ENCODE measurements at places on chromosomes 4 and X.

DNA sequence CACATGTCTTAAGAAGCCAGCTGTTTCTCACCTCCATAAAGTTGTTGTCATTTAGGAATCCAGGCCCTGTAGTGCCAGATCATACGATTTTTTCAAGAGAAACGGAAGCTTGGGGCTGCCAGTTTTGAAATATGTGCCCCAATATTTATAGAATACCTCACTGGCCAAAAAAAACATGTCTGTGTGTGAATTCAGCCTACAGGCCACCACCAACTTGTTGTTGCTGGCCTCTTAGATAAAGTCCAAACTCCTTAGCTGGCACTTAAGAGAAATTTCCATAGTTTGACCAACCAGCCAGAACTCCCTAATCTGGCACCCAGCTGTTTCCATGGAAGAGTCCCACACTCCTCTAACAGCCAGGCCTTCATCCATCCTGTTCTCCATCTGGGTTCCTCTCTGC lies 74.1 kb downstream of the WDR19 start:
- DNase-seq, result peak; percentile 46

DNA sequence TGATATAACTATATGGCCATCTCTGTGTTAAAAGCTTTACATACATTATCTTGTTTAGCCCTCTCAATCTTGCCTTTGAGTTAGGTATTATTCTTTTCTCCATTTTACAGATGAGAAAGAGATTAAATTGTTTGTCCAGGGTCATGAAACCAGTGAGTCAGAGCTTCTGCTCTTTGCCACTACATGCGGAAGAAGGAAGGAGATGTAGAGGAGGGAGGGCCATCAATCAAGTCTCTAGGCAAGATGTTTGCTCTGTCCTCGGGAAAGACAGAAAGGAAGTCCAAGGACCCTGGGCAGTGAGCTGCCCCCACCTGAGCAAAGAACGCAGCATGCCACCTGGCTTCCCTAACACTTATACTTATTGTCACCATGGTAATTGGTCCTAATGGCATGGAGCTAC lies 133.7 kb upstream of the IL1RAPL2 start:
- DNase-seq, result no peak

- no peak for DNase-seq
Measured at GRCh38 chr4:7503559-7504249, 69.0 kb upstream of the PSAPL1 start.

DNA sequence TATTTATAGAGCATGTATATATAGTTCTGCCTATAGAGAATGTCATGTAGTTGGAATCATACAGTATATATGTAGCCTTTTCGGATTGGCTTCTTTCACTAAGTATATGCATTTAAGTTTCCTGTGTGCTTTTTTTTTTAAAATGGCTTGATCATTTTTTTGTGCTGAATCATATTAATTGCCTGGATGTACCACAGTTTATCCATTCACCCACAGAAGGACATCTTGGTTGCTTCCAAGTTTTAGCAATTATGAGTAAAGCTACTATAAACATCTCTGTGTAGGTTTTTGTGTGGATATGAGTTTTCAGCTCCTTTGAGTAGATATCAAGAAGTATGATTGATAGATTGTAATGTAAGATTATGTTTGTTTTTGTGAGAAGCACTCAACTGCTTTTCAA lies 23.8 kb downstream of the PTTG2 start:
- no peak for DNase-seq

DNA sequence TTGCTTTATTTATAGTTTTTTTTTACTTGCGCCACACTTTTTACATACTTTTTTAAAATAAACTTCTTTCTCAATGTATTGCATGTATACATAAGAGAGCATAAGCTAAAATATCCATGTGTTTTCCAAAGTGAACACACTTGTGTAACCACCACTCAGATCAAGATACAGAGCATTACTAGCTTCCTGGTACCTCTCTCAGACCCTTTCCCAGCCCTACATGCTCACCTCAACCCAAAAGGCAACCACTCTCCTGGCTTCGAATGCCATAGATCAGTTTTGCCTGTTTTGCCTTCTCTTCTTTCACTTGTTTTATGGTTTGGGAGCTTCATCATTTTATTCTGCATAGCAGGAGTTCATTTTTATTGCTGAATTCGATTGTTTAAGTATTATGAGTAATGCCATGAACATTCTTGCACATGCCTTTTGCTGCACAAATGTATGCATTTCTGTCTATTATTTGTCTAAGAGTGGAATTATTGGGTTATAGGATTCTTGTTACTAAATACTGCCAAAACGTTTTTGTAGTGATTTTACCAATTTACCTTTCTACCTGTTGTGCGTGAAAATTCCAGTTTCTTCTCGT lies 45.9 kb upstream of the NUDT6 start:
- no peak for DNase-seq

- no peak for DNase-seq
Measured at GRCh38 chr4:31107362-31107761, 387.2 kb downstream of the PCDH7 start.

DNA sequence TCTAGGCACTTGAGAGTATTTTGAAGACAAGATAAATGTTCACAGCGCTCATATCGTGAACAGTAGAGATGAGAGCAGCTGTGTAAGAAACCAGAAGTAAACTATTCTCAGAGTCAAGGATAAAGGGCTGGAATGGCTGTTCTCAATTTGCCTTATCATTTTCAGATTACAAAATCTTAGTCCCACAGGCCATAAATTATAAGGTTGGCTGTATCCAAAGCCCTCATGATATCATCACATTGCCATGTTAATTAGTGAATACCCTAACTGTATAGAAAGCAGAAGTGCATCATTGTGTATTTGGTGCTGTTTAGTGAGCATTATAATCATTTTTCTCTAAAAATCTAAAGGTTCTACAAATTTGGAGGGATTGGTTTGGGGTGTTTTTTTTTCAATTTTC lies 168.9 kb upstream of the EDNRA start:
- no peak for DNase-seq

- DNase-seq, result no peak
Measured at GRCh38 chr4:24547979-24548378, 36.4 kb downstream of the DHX15 start.

- DNase-seq, result no peak
Measured at GRCh38 chr4:88928852-88929251, 128.1 kb downstream of the FAM13A start.

- DNase-seq, result no peak
Measured at GRCh38 chr4:20723019-20723418, 22.8 kb downstream of the PACRGL start.

- DNase-seq, result no peak
Measured at GRCh38 chr4:147090486-147090885, 144.8 kb upstream of the TTC29 start.

DNA sequence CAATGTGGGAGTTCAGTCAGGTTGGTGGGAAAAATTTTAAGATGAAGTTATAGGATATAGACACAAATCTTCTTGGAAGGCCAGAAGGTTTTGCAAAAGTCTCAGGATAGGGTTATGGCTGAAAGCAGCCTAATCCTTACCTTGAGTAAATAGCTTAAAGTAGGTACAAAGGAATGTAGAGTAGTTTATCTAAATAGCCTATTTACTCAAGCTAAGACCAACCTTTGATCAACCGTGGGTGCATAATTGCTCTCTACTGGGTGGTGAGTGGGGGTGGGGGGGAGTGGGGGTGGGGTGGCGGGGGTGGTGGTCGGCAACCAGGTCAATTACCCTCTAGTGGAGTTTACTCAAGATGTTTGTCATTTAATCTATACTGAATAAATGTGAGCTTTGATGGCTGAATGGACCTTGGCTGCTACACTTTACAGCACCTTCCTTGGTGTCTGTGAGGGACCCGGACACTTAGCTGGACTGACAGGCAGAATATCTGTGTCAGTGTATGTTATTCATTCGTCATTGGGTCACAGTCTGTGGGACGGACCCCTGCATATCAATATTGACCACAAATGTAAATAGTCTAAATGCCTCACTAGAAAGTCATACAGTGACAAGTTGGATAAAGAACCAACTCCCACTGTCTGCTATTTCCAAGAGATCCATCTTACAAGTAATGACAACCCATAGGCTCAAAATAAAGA lies 545.7 kb upstream of the PABPC4L start:
- DNase-seq, result no peak

- peak; percentile 27 for DNase-seq
Measured at GRCh38 chr4:25223802-25224375, 9.9 kb upstream of the PI4K2B start.

GRCh38 chr4:138263247-138263816 lies 21.2 kb upstream of the SLC7A11 start:
- DNase-seq, result no peak

- no peak for DNase-seq
Measured at GRCh38 chr4:121448231-121448630, 67.4 kb upstream of the QRFPR start.

GRCh38 chr4:159425737-159426305 lies 322.9 kb downstream of the RAPGEF2 start:
- no peak for DNase-seq

- no peak for DNase-seq
Measured at GRCh38 chr4:14671146-14671545, 331.1 kb upstream of the CPEB2 start.

GRCh38 chr4:65416891-65417290 lies 253.4 kb downstream of the EPHA5 start:
- DNase-seq, result peak; percentile 4

DNA sequence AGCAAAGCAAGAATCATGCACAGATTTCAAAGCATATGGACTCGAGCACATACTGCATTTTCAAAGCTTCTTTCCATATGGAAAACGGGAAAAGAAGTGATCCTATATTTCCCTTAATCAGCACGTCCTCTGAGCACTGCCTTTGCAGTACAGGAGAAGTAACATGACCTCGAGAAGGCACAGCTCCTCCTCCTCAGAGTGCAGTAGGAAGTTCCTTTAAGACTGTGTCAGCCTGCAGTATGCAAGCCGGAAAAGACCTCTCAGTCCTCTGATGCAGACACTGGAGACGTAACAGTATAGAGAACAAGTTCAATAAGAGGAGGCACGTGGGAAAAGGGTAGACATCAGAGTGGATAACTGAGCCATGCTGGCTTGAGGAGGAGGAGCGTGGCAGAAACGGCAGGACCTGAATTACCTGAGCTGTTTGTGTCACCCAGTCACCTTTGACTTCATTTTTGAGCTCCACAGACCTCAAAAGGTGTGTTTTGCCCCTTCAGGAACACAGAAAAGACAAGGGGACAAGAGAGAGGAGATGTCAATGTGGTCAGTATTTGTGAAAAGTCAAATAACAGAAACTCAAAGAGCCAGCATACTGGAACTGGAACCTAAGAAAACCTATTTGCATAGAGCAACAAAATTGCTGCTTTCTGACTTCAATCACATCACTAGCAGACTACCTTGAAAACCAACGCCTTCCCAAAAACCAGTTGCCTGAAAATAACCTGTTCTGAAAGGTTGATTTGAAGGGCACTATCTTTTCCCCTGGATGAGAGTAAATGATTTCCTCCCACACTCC lies 20.8 kb downstream of the IRF2 start:
- DNase-seq, result peak; percentile 72

DNA sequence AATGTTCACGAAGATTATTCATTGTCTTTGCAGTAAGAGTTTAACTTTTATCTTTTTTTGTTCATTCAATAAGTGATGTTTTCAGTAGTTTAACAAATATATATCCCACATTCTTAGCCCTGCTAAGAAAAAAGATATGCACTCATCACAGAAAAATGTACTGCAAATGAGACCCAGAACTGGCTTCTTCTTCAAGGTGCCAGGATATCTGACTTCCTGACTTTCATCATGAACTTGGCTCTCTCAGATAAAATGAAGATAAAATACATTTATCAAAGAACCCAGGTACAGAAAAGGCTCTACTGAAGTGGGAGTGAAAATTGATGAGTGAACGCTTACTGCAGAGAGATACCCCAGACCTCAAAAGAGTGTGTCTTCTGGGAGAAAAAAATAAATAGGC lies 177.8 kb upstream of the DKK2 start:
- DNase-seq, result peak; percentile 20

DNA sequence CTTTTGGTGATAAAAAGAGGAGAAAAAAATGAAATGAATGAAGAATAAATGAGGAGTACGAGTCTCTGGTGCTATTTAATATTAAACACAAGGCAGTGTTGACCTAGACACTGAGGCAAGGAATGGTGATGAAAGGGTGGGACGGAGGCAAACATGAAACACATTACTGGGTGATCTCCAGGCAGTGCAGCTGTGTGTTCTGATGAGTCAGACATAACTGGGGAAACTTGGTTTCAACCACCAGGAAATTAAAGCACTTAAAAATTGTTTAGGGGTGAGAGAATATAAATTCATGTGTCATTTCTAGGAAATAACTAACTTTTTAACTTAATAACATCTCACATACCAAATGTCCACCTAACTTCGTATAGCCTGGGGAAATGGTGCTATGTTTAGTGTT lies 19.7 kb upstream of the CXCL6 start:
- peak; percentile 68 for DNase-seq

- DNase-seq, result peak; percentile 21
Measured at GRCh38 chr4:6695660-6696610, 2.3 kb downstream of the S100P start.

DNA sequence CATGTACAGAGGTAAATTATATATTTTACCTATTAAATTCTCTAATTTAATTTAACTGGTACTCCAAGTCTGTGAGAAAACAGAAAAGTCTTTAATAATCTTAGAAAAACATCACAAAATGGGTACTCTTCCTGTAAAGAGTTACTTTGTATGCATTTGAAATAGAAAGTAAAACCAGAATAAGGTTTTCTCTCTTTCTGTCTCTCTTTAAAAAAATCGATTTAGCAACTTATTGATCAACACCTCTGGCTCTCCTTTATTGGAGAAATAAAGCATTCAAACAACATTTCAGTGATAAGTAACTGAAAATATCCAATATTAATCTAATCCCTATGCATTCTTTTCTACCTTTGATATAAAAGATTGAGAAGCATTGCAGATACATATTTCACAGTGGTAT lies 27.4 kb downstream of the ATOH1 start:
- no peak for DNase-seq

GRCh38 chr4:100286636-100287035 lies 96.4 kb upstream of the DDIT4L start:
- DNase-seq, result no peak

- DNase-seq, result no peak
Measured at GRCh38 chr4:115233600-115233999, 120.2 kb upstream of the NDST4 start.

DNA sequence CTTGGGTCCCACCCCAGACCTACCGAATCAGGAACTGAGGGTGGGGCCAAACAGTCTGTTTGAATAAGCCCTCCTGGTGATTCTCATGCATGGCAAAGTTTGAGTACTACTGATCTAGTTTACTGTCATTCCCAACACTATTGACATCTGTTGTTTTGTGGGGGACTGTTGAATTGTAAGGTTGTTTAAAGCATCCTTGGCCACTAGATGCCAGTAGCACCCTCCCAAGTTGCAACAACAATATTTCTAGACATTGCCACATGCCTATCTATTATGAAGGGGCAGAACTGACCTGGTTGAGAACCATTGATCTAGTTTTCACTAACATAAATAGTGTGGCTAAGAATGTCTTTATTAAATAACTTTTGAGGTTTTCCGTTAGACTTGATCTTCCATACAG lies 15.1 kb downstream of the TAF9B start:
- DNase-seq, result peak; percentile 12

DNA sequence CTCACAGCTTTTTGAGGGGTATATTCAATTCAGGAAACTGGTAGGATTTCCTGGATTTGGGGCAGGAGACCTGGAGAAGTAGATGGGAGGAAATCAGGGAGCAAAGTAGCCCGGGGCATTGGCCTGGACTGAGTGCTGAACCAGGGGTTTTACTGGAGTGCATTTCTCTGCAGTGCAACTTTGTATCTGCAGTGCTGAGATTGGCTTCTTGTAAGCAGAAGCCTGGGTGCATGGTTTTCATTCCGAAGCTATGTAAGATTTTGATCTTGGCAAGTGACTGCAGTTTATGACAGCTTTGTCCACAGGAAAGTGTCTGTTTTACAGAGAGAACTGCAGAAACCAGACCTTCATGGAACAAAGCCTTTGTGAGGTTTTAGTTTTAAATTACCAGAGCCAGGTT lies 158.3 kb downstream of the SPCS3 start:
- DNase-seq, result peak; percentile 21

Measured in fibroblast of gingiva (primary cell).